ENCODE measurements at places on chromosomes 5 and 9.

- DNase-seq: no peak
These were observed 80.4 kb upstream of the CDH6 start for GRCh38 chr5:31113101-31113500.

DNA sequence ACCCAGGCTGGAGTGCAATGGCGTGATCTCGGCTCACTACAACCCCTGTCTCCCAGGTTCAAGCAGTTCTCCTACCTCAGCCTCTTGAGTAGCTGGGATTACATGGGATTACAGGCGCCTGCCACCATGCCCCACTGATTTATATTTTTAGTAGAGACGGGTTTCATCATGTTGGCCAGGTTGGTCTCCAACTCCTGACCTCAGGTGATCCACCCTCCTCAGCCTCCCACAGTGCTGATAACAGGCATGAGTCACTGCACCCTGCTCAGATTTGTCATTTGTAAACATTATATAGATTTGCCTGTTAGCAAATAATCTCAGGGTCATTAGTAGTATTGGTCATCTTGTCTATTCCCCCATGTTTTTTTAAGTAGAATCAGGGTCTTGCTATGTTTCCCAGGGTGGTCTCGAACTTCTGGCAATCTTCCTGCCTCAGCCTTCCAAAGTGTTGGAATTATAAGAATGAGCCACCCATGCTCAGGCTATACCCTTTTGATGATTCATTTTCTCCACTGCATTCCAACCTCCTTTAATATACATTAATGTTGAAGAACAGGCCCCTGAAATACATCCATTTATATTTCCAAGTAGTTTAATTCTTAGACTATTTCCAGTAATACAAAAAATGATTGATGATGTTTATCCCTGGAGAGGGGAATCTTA, 17.3 kb downstream of the CENPH start:
- DNase-seq: no peak

- no peak for DNase-seq
These were observed 220.2 kb upstream of the MVB12B start for GRCh38 chr9:126106404-126106803.

DNA sequence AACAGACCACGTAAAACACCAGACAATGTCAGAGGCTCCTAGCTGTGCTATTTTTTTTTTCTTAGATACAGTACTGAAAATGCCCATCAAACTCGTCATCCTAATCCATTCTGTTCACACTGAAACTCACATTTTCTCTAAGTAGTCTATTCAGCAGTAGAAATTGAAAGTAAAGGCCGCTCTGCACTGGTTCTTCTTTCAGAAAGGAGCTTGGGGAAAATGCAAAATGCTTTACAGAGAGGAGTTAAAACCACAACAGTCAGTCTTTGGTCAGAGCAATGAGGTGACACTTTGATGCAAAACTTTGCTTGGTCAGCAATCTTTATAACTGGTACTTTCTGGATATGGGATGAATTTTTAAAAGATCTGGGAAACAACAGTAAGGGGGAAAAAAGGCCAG, 43.8 kb upstream of the SUSD1 start:
- DNase-seq: no peak

GRCh38 chr5:75168026-75168735, 68.5 kb downstream of the ANKRD31 start:
- no peak for DNase-seq

DNA sequence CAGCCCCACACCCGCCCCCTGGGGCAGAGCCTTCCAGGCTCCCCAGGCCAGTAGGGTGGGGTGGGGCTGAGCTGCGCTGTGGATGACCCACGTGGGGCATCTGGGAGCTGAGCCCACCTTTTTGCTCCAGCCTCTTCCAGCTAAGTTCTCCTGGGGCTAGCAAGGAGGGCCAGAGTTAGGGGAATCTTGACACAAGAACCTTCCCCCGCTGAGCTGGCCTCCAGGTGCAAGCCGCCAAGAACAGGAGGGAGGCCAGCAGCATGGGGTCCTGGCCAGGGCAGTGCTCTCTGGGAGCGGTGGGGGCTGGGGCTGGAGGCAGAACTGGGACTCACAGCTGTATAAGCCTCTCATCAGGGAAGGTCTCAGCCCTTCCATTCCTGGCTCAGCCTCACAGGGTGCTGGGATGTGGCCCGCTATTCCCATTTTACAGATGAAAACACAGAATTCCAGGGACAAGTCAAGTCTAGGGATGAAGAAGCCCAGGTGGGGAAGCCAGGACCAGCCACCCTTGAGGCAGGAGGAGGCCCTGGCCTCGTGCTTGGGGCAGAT, 21.5 kb downstream of the SARDH start:
- DNase-seq: no peak

- DNase-seq: no peak
These were observed 9.0 kb downstream of the ANXA6 start for GRCh38 chr5:151148583-151148982.

- peak; percentile 40 for DNase-seq
These were observed 237.0 kb downstream of the KIF4B start for GRCh38 chr5:155250596-155250995.

GRCh38 chr9:88951155-88951542, 40.1 kb upstream of the S1PR3 start:
- DNase-seq: no peak

- no peak for DNase-seq
These were observed 11.9 kb downstream of the GRIN1 start for GRCh38 chr9:137150617-137151457.

DNA sequence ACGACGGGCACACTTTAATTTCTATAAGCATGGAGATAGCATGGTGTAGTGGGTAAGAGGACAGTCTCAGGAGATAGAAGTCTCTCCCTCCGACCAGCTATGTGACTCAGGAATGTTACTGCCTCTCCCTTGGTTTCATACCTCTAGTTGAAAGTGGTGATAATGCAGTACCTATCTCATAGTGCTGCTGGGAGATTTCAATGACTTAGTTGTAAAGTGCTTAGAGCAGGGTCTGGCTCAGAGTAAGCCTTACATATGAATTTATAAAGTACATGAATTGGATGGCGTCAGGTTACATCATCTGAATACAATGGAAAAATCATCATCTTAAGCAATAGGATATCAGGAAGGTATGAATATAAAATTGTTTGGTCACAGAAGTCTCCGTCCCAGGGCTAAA, 952.8 kb upstream of the EDIL3 start:
- DNase-seq: no peak

- DNase-seq: no peak
These were observed 3.5 kb downstream of the TMEM250 start for GRCh38 chr9:136115206-136115605.

DNA sequence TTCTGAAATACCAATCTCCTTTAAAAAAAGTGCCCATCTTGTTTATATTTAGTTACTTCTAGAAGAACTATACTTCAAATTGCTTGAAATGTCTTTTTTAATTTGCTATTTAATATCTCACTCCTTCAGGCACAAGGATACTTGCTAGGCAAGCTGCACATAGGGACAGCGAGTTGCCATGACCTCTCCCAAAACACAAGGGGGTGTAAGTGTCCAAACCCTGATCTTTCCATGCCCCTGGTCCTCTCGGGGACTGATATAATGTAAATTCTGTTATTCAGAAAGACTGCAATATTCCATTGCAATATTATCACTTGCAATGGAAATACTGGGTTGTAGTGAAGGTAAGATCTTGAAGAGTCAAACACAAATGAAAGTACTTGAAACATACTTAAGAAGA, 480.4 kb downstream of the CETN3 start:
- no peak for DNase-seq

GRCh38 chr5:18798058-18798457, 1163.8 kb downstream of the TAF11L14 start:
- DNase-seq: no peak

DNA sequence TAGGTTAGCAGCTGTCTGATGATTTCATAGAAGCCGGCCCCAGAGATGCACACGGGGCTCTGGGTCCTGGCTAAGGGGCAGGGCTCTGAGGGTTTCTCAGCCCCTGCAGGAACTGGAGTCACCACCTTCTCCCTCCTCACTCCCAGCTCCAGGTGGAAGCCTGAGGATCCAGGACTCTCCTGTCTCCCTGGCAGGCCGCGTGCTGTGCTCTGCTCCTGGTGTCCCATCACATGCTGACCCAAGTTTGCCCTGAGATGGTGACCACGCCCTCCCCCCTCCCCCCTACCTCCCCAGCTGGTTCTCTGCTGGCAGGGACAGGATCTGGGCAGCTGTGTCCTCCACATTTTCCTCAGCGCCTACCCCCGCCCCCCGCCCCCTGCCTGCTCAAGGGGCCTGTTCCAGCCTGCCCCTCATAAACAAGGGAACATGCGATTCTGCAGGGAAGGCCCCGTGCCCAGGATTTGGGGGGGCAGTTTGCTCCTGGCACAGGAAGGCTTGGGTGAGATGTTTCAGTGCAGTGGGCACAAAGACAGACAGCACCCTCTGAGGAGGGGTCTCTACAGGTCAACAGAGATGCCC, 87.4 kb downstream of the PSD2 start:
- no peak for DNase-seq

- DNase-seq: no peak
These were observed 531.1 kb downstream of the CETN3 start for GRCh38 chr5:89878140-89879132.

GRCh38 chr5:123422433-123423277, 548 bp downstream of the CEP120 start:
- DNase-seq: peak; percentile 26

DNA sequence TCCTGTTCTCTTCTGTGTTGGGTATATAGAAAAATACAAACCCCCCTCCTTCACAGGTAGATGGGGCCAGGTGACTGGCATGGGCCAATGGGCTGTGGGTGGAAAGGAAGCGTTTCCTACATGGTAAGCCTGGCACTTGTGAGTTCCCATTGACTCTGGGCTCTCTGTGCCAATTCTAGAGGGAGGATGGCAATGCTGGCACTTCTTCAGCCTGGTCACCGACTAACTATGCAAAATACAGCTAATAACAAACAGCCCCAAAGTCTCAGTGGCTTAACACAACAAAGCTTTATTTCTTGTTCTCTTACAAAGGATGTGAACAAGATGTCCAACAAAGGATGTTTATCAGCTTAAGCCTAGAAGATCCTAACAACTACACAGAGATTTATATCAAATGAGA, 258.1 kb downstream of the SYK start:
- DNase-seq: no peak

- no peak for DNase-seq
These were observed 66.9 kb downstream of the CTSL start for GRCh38 chr9:87792831-87793288.

- DNase-seq: no peak
These were observed 433.5 kb upstream of the POU5F2 start for GRCh38 chr5:94174748-94175411.

DNA sequence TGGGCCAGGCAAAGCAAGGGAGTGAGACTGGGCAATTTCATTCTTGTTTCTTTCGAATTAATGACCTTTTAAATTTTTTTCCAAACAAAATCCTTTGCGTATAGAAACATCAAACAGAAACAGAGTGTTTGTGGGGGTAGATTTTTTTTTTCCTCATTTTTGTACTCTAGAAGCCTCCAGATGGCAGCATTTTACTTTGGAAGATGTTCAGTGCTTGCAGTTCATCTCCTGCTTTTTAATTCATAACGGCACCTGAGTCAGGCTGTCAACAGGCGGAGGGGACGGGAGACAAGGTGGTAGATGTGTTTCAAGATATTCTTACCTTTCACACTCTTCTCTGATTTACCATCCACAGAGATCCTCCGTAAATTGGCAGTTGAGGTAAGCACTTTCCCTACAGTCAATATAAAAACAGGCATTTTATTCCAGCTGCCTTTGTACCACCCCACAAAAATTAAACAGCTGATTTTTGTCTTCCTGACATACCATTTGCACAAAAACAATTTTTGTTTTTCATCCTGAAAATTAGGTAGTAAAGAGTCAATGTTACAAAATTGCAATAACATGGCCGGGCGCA, 99.5 kb upstream of the FBXL17 start:
- no peak for DNase-seq

DNA sequence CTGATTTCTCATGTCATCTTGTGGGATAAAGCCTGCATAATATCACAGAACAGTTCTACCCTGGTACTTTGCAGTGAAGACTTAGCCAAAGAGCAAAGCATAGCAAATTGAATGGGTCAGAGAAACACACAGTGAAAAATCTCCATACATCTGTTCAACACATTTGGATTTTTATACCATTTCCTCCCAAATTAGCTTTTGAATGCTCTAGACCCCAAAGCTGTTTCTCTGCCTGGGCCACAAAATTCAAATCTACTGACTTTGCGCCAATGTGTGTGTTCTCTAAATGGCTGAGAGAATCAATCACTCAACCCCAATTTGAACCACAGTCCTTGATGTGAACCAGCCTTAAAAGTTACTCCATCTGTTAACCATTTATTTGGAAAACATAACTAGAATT, 236.9 kb upstream of the NFIL3 start:
- no peak for DNase-seq

DNA sequence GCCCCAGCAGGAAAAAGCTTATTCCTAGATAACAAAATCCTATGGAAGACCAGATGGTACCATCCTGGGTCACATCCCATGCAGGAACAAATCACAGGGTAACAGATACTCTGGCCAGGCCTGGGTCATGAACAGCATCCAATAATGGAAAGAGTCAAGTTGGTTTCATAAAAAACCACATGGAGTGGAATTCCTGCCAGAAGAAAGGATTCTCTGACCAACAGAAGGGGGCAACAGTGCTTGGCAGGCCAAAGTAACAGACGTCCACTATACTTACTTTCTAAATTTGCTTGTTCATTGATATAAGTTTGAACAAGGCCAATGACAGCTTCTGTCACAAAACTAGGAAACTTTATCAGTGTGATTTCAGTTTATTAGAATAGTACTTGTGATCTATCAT, 273.5 kb downstream of the ARRDC3 start:
- no peak for DNase-seq

GRCh38 chr5:7105358-7105757, 290.6 kb upstream of the ADCY2 start:
- no peak for DNase-seq

Data from NCI-H187 (cell line).